ENCODE measurements at places on chromosomes 2 and 18.
A peak's percentile ranks its signal among the peaks of the same experiment; 100 is the strongest.

DNA sequence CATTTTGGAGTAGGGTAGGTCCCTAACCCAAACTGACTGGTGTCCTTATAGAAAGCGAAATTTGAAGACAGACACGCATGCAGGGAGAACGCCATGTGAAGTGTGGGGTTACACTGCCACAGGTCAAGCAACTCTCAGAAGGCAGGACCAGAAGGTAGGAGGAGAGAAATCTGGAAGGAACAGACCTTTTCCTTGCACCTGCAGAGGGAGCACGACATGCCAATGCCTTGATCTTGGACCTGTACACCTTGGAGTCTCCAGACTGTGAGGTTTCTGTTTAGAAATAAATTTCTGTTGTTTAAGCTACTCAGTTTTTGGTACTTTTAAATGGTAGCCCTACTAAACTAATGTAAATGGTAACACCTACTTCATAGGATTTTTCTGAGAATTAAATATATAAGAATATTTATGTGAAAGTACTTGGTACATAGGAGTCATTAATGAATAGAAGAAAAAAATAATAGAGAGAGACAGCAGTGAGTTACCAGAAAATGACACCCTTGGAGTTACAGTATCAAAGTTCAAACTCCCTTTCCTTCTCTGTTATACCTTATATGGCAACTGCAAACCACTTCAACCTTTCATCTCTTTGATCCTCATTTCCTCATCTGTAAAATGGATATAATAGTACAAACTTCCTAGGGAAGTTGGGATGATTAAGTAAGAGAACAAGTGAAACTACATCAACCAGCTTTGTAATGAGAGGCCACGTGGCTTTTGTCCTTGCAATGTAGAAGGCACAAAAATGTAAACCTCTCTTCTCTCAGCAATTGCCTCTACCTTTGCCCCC, 184.9 kb upstream of the PARD3B start:
- no peak for DNase-seq

- DNase-seq, result no peak
Observed at GRCh38 chr2:3645745-3646389, 12.1 kb upstream of the ALLC start.

DNA sequence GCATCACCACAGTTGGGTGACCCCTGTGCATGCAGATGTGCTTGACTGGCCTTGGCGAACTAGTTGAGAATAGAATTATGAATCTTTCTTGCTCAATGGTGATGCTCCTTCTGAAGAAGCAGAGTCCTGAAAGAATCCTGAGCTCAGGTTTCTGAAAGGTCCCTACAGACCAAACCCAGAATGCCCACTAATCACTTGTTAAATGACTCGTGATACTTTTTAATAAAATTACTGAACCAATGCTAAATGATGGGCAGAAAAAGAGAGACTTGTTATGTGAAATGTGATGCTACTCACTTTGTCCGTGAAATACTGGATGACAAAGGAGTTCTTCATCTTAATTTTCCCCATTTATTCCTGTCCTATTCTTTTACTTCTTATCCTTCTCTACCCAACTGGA, 263.5 kb upstream of the LRRTM1 start:
- no peak for DNase-seq

- peak; percentile 2 for DNase-seq
Observed at GRCh38 chr2:231104115-231104713, 20.6 kb downstream of the HTR2B start.

DNA sequence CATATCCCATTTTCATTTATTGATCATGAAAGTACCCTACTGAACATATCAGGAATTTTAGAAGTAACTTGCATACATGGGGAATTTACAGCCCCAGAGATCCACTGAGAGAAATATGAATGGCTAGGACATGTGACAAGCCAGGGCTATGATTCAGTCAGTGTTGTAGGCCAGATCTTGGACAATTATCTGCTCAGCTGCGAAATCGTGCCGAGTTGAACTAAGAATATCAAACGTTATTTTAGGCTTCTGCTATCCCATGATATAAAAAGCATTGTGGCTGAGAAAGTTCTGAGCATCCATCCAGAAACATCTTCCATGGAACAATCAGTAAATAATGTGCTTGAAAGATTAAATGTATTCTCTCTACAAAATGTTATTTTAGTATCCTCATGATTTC, 85.7 kb upstream of the UNC80 start:
- no peak for DNase-seq

DNA sequence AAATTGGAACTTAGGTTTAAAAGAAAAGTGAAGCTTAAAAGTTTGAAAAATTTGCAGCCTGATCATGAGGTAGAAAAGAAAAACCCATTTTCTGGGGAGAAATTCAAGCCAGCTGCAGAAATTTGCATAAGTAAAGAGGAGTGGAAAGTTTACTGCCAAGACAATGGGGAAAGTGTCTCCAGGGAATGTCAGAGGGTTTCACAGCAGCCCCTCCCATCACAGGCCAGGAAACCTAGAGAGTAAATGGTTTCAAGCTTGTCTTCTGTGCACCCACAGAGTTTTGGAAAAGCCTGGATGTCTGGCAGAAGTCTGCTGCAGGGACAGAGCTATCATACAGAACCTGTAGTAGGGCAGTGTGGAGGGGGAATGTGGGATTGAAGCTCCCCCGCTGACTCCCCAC, 254.0 kb upstream of the FSIP2 start:
- no peak for DNase-seq

DNA sequence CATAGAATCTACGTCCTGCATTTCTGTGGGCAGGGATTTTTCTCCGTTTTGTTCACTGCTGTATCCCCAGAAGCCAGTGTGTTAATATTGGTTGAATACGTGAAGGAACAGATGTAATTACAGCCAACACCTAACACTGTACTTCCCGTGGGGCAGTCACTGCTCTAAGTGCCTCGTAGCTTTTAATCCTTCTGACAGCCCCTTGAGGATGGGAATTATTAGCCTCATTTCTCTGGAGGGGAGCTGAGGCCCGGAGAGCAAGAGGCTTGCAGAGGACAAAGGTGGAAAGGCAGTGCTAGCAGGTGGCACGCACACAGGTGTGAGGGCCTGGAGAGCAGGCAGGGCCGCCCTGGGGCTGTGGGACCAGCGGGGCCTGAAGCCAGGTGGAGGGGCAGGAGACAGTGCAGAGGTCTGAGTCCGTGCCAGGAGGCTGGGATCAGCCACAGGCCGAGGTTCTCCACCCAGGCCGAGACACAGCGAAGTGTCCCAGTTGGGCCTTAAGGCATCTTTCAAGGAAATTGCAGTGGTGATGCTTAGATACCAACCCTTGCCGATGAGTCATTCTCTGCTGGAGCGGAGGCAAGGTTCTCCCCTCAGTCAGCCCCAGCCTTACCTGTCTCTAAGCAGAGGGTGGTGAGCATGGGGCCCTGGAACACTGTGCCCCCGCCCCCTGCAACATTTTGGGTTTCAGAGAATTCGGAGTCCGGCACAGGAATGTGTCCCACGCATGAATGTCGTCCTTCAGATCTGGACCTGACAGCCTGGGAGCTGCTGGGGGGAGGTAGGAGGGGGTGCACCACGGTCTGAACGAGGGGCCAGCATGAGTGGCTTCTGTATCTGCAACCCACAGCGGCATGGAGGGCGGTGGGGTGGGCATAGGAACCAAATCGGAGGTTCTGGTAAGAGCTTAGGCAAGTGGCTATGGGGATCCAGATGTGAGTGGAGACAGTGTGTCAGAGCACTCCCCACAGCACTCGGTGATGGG, 122.6 kb downstream of the GBX2 start:
- DNase-seq, result no peak

- DNase-seq, result peak; percentile 52
Observed at GRCh38 chr18:46917108-46917802, at the start of the genes KATNAL2 and PIAS2. KATNAL2 (plus strand) TSS chr18:46917602; CDS start chr18:46946873, 29,271 bp downstream. PIAS2 (minus strand) TSS chr18:46917507; CDS start chr18:46917345, 162 bp downstream.

- DNase-seq, result no peak
Observed at GRCh38 chr2:43312755-43313641, 86.6 kb upstream of the ZFP36L2 start.

GRCh38 chr2:39938035-39938835, 159.2 kb upstream of the THUMPD2 start:
- no peak for DNase-seq

- no peak for DNase-seq
Observed at GRCh38 chr2:159444754-159445153, 158.3 kb upstream of the WDSUB1 start.

DNA sequence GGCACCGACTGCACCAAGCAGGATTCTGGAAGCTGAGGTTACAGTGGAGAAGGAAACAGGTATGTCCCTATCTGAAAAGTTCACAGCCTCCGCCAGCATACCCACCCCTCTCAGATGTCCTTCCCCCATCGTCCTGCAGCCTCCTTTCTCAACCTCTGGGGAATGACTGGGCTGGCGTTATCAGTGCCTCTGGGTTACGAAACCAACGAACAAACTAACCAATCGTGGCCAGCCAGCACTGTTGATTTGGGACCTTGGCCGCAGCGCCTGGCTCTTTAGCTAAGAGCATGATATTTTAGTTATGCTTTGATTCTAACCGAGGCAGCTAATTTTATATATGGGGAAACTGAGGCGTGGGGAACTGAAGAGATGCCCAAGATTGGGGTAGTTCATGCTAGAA, 233.0 kb downstream of the TFCP2L1 start:
- no peak for DNase-seq

Measured in effector CD8-positive, alpha-beta T cell (primary cell).